ENCODE measurements at places on chromosomes 6 and 20. TPM values are rescaled to one million over a fixed set of nuclear protein-coding genes. Genes with fewer than 3 reads are reported as not detected.

DNA sequence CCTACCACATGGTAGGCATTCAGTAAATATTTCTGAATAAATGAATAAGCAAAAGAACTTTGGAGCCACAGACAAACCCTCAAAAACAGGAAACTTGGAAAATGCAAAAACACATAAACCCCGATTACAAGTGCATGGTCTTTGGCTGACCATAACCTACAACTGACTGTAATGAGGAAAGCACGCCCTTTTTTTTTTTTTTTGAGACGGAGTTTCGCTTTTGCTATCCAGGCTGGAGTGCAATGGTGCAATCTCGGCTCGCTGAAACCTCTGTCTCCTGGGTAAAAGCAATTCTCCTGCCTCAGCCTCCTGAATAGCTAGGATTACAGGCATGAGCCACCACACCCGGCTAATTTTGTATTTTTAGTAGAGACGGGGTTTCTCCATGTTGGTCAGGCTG lies 11.9 kb upstream of the LATS1 start:
- DNase-seq, result no peak

DNA sequence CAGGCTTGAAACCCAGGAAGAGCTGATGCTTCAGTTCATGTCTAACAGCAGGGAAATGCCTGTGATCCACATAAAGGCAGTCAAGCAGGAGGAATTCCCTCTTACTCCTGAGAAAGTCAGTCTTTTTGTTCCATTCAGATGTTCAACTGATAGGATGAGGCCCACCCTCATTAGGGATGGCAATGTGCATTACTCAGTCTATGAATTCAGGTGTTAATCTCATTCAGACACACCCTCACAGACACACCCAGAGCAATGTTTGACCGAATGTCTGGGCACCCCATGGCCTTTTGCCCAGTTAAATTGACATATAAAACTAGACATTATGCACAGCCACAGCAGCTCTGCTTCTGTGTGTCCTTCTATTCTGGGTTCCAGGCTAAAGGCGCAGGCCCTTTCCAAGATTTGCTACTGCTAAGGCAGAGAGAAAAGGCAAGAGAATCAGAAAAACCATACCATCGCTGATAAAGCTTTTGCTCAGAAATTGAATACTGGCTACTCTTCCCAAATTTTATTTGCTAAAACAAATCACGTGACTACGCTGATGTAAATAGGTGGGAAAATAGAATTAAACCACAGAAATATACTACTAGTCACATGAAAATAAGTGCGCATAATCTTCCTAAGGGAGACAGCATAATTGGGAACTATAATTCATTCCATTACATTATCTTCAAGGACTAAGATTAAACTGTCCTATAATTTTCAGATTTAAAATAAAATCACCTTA lies 625.0 kb upstream of the MAN1A1 start:
- no peak for DNase-seq

GRCh38 chr6:163199371-163199770 lies 215.1 kb upstream of the QKI start:
- DNase-seq, result no peak

PLCB4 gene
- 6.2 TPM for total RNA-seq

GRCh38 chr6:163367497-163368183 lies 46.9 kb upstream of the QKI start:
- DNase-seq, result no peak
